Cardiac muscle cell (in vitro differentiated cells and primary cell): ENCODE measurements at places on chromosomes 11 and 22. TPM values are rescaled to one million over a fixed set of nuclear protein-coding genes. Genes with fewer than 3 reads are reported as not detected.
A peak's percentile ranks its signal among the peaks of the same experiment; 100 is the strongest.

GRCh38 chr22:35733791-35734516, 16.3 kb downstream of the APOL5 start:
- H3K4me1 ChIP-seq = peaks cover 15% of the 10 kb centered on the region
- DNase-seq = no peak
- H3K27me3 ChIP-seq = no peaks in the 10 kb centered on the region
- H3K27ac ChIP-seq = peak overlapping the region; percentile 11

- no peak for DNase-seq
- H3K36me3 ChIP-seq = peaks cover 8% of the 10 kb centered on the region
- no peak overlapping the region for H3K4me3 ChIP-seq
- peaks cover 19% of the 10 kb centered on the region for H3K4me1 ChIP-seq
These were observed 5.5 kb downstream of the PHRF1 start for GRCh38 chr11:581752-582151.

GRCh38 chr22:46415776-46416519, 80.4 kb downstream of the TRMU start:
- peaks cover 23% of the 10 kb centered on the region for H3K4me1 ChIP-seq
- no peaks in the 10 kb centered on the region for H3K27me3 ChIP-seq
- no peak overlapping the region for H3K4me3 ChIP-seq
- no peak for DNase-seq
- H3K36me3 ChIP-seq = no peaks in the 10 kb centered on the region

DNA sequence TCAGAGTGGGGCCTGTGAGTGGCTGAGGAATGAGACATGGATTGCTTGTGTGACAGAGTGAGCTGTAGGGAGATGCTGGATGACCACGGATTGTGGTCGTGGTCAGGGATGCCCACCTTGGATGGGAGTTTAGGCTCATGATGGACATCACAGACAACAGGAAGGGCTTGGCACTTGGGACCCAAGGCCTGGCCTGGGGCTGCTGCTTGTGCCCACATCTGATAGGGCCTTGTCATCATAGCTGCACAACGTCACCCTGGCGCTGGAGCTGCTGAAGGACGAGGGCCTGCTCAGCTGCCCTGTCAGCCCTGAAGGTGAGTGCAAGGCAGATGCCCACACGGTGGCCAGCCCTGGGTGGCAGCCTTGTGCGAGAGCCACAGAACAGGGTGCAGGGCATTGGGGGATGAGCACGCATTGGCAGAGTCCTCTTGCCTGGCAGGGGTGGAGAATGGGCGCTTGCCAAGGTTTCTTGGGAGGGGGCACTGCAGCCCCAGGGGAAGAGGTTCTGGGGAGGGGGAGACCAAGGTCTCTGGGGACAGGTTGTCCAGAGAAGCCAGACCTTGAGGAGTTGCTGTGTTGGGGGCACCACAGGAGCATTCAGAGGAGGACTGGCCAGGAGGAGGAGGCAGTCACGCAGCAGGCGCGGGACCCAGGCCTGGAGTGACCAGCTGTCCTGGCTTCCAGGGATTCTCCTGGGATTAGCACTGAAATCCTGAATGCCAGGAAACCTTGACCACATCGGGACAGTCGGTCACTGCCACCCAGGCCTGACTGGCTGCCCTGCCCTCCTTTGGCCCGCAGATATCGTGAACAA, 25.0 kb downstream of the PARVG start:
- peaks cover 5% of the 10 kb centered on the region for H3K4me1 ChIP-seq
- no peaks in the 10 kb centered on the region for H3K36me3 ChIP-seq
- no peak for DNase-seq

DNA sequence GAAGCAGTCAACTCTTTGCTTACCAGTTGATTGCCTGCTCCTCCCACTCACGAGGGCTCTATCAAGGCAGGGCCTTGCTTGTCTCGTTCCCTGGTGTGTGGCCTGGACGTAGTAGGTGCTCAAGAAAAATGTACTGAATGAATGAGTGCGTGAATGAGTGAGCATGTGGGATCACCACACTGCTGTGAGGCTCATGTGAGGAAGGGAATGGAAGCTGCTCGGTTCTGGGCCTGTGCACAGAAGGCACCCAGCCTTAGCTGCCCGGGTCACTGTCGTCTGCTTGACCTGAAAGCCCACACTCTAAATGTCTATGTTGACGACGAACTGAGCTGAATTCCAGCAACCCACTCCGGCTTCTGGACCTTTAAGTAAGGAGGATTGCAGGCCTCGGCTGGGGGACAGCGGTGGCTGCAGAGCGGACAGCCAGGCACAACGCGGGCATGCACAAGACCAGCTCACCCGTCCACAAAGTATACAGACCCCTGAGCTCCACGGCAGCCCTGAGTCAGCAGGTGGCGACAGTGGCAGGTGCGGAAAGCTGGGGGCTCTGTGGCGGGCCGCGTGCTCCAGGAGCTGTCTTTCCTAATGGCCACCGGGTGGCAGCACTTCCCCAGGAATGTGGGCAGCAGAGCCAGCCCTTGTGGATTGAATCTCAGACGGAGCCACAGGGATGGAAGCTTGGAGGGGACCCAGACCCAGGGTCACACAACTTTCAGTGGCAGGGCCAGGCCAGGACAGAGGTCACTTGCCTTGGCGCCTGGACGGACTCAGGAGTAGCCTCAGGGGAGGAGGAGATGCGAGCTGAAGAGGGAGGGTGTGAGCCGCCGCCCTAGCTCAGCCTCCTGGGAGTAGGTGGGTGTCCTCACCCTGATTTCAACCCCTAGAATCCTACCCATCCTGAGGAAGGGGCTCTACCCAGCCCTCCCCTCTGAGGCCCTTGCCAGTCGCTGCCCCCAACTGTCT, 5.0 kb upstream of the PICK1 start:
- H3K4me3 ChIP-seq = no peak overlapping the region
- H3K27ac ChIP-seq = no peak overlapping the region
- no peaks in the 10 kb centered on the region for H3K4me1 ChIP-seq
- no peaks in the 10 kb centered on the region for H3K36me3 ChIP-seq

DNA sequence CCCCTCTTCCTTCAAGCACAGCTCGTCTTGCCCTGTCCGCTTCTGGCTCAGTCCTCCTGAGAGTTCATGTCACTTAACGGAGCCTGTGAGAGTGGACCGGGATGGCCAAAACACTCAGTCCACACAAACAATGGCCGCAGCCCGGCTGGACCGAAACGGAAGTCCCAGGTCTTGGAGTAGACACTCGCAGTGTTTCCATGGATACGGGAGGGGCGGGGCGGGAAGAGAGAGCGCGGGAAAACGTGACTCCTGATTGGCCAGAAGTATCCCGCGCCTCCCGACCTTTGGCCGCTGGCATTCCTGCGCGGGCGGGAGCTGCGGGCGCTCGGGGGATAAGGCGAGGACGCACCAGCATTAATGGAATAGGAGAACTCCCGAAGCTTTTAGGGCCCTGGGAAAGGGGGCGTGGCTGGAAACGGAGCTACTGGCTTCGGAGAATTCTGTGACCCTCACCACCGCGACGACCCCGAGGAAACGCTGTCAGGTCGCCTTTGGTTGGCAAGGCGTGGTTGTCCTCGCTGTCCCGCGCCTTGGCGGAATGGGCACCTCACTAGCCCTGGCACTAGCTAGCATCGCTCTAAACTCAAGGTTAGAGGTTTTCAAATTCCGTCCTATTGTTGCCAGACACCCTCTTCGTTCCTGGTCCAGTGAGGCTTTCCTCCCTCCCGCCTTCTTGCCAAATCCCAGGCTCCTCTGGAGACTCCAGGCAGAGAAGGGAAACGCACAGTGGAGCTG, at the start of the genes NLRP14 and ZNF214:
Gene NLRP14 (plus strand): TSS at position 297 of the 735 bp plus-strand sequence. CDS start 18,108 bp downstream, outside the sequence.
Gene ZNF214 (minus strand): TSS at position 164 of the 735 bp plus-strand sequence. CDS start 17,511 bp downstream, outside the sequence.
- DNase-seq = peak; percentile 97
- no peaks in the 10 kb centered on the region for H3K36me3 ChIP-seq

GRCh38 chr22:35111244-35111643, 45.3 kb downstream of the ISX start:
- no peaks in the 10 kb centered on the region for H3K27me3 ChIP-seq
- DNase-seq = no peak
- H3K27ac ChIP-seq = no peak overlapping the region
- H3K4me3 ChIP-seq = no peak overlapping the region
- H3K4me1 ChIP-seq = no peaks in the 10 kb centered on the region

DNA sequence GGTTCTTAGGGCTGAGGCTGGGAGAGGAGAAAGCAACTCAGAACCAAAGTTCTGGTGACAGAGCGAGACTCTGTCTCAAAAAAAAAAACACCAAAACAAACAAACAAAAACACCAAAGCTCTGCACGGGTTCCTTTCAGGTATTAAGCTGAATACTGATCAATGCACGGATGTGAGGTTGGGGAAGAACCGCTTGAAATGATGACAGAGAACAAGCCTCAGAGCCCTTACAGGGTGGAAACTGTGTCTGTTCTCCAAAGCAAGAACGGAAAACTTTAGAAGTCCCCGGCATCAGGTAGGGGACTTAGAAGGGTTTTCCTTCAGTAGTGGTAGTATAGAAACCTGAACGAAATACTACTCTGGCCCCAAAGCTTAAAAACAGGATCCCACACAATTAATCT, 260.0 kb downstream of the TBC1D22A start:
- H3K4me3 ChIP-seq = no peak overlapping the region
- no peaks in the 10 kb centered on the region for H3K36me3 ChIP-seq
- no peaks in the 10 kb centered on the region for H3K27me3 ChIP-seq

DNA sequence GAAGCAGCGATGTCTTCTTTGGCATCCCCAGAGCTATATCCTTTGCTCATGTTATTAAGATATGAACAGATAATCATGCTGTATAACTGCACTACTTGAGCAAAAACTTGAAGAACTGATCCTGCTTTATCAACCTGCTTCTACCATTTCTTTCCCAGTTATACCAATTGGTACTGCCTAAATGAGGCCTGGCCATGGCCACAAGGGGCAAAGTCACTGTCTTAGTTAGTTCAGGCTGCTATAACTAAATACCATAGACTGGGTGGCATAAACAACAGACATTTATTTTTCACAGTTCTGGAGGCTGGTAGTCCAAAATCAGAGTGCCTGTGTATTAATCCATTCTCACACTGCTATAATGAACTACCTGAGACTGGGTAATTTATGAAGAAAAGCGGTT, 37.5 kb downstream of the DEUP1 start:
- DNase-seq = no peak
- H3K27ac ChIP-seq = no peak overlapping the region
- no peak overlapping the region for H3K4me3 ChIP-seq
- no peaks in the 10 kb centered on the region for H3K4me1 ChIP-seq
- no peaks in the 10 kb centered on the region for H3K36me3 ChIP-seq

SLC5A1 gene
- total RNA-seq = 0.45 and 1.7 TPM in 2 replicates

OR56A1 gene
- 0.18 TPM in 1 of 2 replicates, not detected in the other for total RNA-seq

POU2AF2 gene
- not detected in 2 replicates for total RNA-seq

LGR4 gene
- total RNA-seq = 84.2 and 89.3 TPM in 2 replicates

MMP13 gene
- total RNA-seq = not detected in 2 replicates
